ENCODE measurements at places on chromosomes 1 and 21.

GRCh38 chr1:34320053-34320669, 143.5 kb downstream of the C1orf94 start:
- no peak for DNase-seq

- no peak for DNase-seq
Measured at GRCh38 chr1:29621826-29622435, 385.6 kb downstream of the PTPRU start.

- DNase-seq, result no peak
Measured at GRCh38 chr1:201742955-201743805, 85.8 kb upstream of the IPO9 start.

DNA sequence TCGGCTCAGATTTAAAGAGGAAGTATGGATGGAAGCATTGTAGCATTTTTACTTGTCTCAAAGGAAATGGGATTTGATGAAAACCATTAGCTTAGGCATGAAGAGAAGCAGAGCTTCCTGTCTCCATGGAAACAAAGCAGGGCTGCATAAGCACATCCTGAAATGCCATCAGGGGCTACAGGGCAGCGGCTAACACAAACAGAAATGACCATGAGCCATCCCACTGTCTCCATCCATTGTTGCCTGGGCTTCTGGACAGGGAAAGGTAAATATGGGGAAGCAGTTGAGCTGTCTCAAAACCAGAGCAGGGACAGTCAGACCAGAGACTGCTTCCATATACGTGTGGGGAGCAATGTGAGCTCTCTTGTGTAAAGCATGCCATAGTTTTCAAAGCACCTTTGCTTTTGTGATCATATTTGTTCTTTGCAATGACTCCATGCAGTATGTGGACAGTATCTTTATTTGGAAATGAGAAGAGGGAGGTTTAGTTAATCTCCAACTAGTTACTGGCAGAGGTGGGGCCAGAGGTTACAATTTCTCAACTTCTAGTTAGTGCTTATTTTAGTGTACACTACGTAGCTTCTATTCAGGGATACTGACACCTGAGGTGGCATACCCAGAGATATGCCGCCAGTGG, 176.1 kb downstream of the CACNA1E start:
- DNase-seq, result no peak
